ENCODE measurements at places on chromosomes 12 and 14.

DNA sequence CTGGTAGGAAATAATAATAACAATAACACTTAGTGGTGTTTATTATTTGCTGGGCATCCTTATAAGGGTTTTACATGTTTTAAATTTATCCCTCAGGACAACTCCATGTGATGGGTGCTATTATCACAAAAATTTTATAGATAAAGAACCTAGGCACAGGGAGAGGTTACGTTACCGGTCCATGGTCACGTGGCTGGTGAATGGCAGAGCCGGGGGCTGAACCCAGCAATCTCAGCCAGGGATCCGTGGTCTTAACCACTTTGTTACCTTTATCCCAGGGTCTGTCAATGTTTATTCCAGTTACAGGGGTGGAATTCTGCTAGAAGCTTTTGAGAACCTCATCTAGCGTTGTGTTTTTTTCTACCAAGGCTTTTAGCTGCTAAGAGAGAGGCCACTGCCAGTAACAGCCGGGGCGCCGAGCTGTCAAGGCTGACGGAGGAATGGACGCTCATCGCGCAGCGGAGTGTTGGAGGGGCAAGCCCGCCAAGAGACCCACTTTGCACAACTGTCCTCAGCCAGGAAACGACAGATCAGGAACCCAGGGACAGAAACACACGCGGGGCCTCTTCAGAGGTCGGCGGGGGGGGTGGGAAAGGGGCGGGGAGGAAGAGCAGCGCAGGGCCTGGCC is 418 bp downstream of the AMN1 start:
- DNase-seq = no peak

DNA sequence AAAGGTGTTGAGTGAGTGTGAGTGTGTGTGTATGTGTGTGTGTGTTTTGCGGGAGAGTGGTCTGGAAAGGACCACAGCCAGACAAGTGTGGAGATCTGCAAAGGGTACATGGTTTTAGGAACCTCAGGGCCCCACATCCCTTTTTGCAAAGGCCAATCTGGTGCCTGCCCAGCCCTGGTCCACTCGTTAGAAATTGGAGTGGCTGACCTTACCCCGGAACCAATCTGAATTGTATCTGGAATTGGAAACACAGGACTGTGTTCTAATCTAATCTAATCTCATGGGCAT is 11.3 kb upstream of the TBX3 start:
- DNase-seq = no peak

GRCh38 chr12:65830305-65830704 is 6.0 kb downstream of the HMGA2 start:
- DNase-seq = no peak

DNA sequence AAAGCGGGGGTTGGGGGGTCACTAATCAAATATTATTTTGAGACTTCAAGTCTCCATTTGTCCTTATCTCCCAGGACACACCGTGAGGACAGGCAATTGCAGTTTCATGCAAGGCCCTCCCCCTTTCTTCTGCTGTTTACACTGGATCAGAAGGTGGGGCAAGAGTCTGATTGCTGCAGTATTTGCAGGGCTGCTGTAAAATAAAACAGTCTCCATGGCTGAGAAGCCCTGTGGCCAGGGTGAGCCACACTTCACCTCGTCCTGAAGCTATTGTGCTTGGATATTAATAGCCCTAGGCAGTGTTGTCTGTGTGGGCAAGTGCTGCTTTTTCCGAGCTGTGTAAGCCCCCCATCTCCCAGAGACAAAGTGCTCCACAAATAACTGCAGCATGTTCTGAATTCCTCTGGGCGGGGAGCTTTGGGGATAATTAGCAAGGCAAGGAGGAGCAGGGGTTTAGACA is 187.4 kb upstream of the NTF3 start:
- DNase-seq = no peak

- no peak for DNase-seq
These were observed 420.1 kb downstream of the VRK1 start for GRCh38 chr14:97217111-97217885.

DNA sequence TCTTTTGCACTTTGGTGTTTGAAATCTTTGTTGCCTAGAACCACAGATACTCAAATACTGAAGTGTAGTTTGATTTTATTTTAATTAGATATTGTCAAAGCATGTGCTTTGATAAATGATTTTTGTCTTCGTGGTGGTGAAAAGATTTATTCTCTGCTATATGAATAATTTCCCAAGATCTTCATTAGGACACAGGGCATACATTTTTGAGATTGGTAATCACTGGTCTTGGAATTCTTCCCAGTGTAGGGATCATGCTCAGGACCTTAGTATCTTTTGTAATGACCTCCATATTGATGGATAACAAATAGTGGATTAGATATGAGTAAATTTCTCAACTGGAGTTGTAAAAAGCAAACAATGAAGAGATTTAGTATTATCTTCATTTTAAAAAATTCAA is 28.2 kb downstream of the TBK1 start:
- no peak for DNase-seq

GRCh38 chr12:104083769-104084475 is 19.6 kb downstream of the HCFC2 start:
- peak; percentile 54 for DNase-seq

DNA sequence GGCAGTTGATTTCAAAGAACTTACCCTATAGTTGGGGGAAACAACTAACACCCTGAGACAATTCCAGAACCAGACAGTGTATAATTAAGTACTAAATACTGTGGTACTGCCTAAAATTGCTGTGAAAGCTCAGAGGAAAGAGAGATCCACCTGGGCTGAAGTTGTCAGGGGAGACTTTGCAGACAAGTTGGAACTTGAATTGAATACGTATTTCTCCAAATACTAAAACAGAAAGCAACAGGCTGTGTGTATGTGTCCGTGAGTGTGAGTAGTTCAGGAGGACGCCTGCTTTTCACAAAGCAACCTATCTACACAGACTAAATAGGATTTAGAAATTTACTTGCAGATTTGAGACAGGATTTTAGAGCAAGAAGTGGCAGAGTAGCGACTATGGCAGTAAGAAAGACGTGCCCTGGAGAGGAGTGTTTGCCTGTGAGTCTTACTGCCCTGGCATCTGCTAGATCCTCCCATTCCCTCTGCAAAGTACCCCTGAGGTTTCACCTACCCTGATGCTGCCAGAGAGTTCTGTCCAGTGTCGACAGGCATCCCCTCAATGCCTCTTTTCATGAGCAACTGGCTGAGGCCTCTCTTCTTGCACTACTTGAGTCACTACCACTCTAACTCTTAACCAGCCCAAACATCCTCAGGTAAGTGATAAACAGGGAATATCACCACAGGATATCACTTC is 37.4 kb upstream of the BMP4 start:
- DNase-seq = no peak

DNA sequence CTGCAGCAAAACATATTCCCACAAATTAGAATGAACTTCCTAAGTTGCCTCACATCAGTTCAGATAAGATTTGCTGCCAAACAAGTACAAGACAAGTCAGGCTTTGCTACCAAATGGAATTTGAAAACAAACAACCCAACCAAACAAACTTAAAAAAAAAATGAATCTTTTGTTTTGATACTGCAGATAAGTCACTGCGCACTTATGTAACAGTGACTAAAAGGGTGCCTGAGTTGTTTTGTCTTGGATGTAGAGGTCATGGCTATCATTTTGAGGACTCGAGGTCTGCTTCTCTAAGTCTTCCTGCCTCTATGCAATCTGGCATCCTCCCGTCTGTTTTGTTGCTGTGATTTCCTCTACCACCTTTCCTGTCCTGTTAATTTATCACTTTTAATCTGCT is 11.1 kb upstream of the EPS8 start:
- DNase-seq = no peak

GRCh38 chr12:110224379-110225304 is 56.4 kb upstream of the ATP2A2 start:
- DNase-seq = no peak

DNA sequence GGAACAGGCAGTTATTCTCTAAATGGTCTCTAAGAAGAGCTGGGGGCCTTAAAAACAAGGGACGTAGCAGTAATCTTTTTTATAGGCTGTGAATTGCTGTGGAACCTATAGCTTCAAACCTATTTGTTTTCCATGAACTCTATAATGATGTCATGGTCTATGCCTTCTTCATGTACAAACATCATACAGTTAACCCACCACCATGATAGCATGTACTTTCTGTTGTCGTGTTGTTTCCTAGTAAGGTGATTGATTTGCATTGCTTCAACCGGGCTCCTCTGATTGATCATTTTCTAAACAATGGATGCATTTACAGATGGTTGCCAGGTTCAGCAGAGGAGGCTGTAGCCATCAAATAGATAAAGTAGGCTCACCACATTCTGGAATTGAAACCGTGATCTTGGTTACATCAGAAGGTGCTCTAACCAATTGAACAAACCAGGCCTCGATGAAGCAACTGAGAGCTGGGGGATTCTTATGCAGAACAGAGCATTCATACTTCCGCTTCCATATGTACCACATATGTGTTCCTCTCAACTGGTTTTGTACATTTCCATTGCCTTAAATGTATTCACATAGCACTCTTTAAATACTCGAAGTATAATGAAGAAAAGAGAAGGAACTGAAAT is 25.6 kb upstream of the PCNX1 start:
- DNase-seq = no peak

DNA sequence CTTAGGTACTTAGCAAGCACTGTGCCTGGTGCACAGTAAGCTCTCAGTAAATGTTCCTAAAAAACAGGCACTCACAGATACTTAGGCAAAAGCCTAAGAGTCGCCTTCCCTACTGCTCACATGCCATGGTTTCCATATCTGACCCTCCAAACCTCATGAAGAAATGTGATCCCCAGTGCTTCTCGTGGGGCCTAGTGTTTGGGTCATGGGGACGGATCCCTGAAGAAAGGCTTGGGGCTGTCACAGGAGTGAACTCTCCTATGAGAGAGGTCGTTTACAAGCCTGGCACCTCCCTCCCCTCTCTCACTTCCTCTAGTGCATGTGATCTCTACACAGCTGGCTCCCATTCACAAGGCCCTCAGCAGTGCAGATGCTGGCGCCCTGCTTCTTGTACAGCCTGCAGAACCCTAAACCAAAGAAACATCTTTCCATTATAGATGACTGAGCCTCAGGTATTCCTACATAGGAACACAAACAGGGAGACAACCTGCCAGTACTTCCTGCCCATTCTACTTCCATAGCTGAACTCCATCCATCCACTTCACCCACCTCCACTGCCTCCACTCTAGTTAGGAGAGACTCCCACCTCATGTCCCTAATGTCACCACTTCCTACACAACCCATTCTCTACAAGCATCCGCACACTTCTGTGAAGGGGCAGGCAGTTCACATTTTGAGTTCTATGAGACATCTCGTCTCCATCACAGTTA is 2.9 kb downstream of the SLC15A4 start:
- DNase-seq = no peak

DNA sequence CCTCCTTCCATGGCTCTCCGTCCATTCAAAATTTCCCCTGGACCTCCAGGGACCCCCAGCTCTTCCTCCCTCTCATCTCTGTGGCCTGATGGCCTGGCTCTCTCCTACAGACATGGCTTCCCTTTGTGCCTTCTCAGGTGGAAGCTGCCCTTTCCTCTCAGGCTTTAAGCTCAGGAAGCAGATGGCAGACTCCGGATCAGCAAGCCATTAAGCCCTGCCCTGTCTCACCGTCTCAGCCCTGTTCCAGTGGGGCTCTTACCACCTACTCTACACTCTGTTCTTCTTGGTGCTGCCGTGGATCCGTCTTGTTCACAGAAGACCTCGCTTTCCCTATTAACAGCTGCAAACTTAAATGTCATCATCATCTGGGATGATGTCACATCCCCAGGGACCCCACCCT is 33.1 kb downstream of the NPC2 start:
- no peak for DNase-seq

DNA sequence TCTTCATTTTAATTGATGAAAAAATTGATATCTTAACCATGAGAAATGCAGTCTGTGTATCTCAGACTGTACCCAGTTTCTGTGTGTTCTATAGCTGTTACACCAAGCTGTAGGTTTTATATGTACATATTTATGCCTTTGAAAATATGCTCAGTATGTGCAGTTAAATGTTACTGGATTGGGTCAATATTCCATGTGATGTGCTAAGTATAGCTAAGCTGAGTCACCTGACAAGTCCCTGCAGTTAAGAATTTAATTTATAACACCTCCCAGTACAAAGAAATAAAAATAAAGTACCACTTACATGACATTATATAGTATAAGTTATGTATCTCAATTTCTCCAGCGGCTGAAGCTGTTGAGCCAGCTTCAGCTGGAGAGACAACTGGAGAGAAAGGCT is 984.0 kb downstream of the GALC start:
- no peak for DNase-seq

DNA sequence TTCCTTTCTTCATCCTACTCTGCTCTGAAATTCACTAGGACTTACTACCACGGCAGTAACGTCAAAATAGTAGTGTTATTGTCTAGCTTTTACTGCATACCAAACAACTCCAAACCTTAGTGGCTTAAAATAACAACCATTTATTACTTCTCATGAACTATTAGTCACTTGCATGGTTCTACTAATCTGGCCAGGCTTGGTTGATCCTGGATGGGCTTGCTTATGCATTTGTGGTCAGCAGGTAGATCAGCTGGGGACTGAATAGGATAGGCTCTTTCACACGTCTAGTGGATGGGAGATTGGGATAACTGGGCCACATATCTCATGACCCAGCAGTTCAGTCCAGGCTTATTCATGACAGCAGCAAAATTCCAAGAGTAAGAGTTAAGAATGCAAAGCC is 9.4 kb upstream of the SLC35F4 start:
- DNase-seq = no peak

Measured in stimulated activated CD8-positive, alpha-beta memory T cell treated with anti-CD3 and anti-CD28 coated beads, Interleukin-7, amount 100 ng/mL, for 48 hours (primary cell).